ENCODE measurements at places on chromosomes 13 and 19. TPM values are rescaled to one million over a fixed set of nuclear protein-coding genes. Genes with fewer than 3 reads are reported as not detected.
A peak's percentile ranks its signal among the peaks of the same experiment; 100 is the strongest.

Gene TTYH1
- total RNA-seq: not detected

Gene CYP4F2
- total RNA-seq: 0.63 TPM

DNA sequence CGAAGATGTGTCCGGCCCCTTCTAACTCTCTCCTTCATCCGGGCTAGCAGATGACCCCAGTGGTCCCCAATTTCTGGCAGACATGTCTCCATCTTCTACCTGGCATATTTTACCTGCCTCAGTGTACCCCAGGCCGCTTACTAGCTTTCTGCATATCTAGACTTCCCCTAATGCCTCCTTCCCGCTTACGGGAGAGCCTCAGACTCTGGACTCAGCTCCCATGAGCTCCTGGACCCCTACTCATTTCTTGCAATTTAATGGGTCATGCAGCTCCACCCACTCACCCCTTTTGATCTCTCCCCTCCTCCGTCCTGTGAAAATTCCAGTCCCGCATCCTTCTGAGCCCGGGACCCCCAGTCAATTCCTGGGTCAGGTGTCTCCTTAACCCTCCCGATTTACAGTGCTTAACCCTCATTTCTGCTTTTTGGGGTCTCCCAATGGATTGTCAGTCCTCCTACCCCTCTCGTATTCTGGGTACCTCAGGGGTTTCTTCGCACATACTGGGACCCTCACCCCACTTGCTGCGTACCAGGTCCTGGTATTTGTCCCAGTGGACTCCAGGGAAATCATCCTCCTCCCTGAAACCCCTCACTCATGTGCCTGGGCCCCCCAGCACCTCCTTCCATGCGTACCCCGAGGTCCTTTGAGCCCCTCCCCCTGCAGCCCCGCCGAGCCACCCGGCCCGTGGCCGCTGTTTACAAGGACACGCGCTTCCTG is 500 bp upstream of the JUNB start:
- DNase-seq: no peak

DNA sequence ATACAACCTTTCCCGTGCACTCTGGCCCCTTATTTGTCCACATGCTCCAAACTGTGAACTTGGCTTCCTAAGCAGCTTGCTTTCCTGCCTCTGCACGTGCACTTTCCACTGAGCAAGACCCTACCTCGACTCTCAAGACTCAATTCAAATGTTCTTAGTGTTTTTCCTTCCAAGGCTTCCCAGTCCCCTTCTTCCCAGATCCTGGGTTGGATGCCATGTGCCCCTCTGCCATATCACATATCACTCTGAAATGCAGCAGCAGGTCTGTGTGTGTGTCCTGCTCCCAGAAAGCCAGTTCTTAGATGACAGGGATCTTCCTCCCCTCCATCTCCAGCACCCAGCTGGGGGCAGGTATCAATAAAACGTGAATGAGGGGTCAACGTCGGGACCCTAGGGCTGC is 3.0 kb downstream of the ZNF557 start:
- no peak for DNase-seq

DNA sequence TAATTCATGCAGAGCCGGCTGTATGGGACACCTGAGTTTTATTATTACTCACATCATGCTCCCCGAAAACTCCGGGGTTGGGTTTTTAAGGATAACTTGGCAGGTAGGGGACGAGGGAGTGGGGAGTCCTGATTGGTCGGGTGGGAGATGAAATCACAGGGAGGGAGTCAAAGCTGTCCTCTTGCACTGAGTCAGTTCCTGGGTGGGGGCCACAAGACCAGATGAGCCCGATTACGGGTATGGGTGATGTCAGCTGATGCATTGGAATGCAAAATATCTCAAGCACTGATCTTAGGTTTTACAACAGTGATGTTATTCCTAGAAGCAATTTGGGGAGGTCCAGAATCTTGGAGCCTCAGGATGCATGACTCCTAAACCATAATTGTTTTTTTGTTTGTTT is 18.6 kb upstream of the COG3 start:
- DNase-seq: peak; percentile 39

DNA sequence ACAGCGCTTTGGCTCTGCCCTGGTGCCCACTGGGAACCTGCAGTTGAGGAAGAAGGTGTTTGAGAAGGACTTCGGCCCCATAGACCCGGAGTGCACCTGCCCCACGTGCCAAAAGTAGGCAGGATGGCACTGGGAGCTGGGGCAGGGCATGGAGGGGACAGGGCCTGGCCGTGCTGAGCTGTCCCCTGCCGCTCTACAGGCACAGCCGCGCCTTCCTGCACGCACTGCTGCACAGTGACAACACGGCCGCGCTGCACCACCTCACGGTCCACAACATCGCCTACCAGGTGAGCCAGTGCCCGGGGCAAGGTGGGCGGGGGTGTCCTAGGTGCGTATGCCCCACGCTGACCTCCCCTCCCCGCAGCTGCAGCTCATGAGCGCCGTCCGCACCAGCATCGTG is 5.1 kb upstream of the DNM2 start:
- DNase-seq: no peak

DNA sequence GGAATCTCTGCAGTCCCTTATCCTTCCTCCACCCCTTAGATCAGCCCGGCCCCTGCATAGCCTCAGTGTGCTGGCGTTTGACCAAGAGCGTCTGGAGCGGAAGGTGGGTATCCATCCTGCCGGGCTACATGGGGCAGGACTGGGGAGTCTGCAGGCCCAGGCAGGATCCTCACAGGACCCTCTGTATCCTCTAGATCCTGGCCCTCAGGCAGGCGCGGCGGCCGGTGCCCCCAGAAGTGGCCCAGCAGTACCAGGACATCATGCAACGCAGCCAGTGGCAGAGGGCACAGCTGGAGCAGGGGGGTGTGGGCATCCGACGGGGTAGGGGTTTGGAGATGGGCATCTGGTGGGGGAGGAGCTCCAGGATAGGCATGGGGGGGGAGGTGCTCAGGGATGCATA is 8.9 kb downstream of the PODNL1 start:
- no peak for DNase-seq

DNA sequence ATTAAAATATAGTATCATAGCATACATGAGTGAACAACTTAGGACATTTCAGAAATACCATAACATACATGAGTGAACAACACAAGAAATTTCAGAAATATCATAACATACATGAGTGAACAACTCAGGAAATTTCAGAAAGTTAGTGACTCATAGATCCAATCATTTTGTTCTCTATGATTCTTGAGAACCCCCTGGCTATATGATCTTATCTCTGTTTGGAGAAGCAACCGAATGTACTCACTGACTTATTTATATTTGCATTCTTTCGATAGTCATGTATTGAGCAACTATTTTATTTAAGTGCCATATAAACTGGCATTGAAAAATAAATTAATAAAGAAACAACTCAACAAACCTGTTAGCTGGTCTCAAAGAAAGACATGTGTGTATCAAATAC is 251.1 kb downstream of the EFNB2 start:
- no peak for DNase-seq

Data from HT1080 (cell line).